NCI-H82 (cell line): ENCODE measurements at places on chromosomes 7 and 10.

GRCh38 chr10:25071227-25071626, 54.8 kb downstream of the THNSL1 start:
- peak; percentile 25 for DNase-seq

DNA sequence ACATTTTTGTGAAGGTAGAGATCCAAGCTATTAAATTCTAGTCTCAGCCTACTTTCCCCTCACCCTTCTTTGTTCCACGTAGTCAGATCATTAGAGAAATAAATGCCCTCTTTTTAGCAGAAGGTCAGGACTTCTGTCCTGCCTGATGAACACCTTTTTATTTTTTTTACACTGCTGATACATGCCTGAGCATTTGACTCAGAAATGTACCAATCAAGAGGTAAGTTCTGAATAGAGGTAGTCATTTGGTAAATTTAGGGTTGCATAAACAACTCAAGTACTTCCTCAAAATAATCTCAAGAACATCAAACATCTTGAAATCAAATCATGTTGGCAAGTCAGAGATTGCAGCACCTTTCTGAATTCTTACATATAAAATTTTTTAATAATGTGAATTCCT, 133.7 kb downstream of the MYO3A start:
- no peak for DNase-seq

DNA sequence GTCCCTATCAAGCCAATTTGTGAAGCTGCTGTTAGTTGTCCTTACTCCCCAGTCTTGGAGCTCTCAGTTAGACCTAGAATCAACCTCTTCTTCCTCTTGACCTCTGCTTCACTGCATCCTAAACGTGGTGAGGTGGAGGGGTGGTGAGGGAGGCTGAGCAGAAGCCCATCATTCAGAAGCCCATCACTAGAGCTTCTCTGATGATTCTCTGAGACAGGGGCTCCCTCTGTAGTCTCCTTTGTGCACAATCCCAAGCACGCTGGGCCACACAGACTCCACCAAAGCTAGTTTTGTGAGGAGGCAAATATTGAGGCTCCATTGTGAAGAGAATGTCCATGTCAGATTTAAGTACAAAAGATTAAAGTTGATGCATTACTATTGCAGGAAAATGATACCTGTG, 163.8 kb upstream of the PRSS1 start:
- peak; percentile 63 for DNase-seq

- no peak for DNase-seq
Measured at GRCh38 chr10:100192350-100192749, 6.5 kb upstream of the ERLIN1 start.

GRCh38 chr7:2032030-2032875, 200.5 kb downstream of the MAD1L1 start:
- no peak for DNase-seq

- no peak for DNase-seq
Measured at GRCh38 chr7:23295401-23295697, 3.8 kb upstream of the MALSU1 start.

DNA sequence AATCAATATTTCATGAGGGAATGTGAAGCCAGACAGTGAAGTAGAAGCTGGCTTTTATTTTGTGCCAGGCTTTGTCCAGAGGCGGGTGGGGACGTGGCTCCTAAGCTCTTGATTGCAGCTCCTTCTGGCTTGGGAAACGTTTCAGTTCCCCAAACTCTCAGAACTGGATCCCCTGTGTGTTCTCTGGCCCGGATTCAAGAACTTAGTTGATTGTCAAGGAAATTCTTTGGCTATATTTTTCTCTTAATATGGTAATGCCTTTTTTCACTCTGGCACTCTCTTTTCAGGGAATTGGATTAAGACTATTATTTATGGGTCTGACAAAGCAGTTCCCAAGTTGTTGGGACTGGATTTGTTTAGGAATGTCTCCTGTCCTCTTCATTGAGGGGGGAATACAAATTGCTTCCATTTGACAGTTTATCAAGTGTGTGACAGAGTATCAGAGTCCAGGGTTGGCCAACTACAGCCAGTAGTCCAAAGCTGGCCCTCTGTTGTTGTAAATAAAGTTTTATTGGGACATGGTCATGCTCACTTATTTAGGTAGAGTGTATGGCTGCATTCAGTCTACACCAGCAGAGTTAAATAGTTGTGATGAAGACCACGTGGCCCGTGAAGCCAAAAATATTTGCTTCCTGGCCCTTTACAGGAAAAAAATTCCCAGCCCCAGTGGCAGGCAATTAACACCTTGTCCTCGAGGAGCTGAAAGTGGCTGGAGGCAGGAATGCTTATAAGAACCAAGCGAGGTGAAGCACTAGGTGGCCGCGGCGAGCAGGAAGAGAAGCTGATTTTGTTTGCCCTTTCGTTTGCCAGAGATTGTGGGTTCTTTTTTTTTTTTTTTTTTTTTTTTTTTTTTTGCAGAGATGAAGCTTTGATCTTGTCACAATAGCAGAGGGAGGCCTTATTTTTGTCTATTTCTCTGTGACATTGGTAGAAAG, 34.3 kb downstream of the HTRA1 start:
- no peak for DNase-seq

- DNase-seq: peak; percentile 13
Measured at GRCh38 chr10:71333129-71333887, 14.2 kb downstream of the SLC29A3 start.

DNA sequence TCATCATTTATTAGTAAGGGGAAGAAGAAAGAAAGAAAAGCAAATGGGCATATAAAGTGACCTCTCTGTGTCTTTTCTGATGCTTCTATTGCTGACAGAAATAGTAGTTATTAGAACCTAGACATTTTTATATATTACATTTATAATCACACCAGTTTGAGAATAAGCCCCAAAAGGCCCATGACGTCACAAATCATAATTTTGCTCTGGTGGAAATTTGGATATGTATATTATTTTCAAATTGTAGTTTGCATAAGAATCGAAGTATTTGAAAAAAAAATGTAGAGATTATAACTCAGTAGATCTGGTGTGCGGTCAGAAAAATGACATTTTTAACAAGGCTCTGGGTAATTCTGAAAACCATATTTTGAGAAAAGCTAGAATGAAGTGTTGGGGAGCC, 101.2 kb upstream of the STEAP1 start:
- DNase-seq: no peak

GRCh38 chr10:36515319-36515718, 610.1 kb upstream of the ANKRD30A start:
- DNase-seq: peak; percentile 53
